ENCODE measurements at places on chromosomes 16 and 17. TPM values are rescaled to one million over a fixed set of nuclear protein-coding genes. Genes with fewer than 3 reads are reported as not detected.

The RCVRN gene
- total RNA-seq, result not detected

The SOX15 gene
- total RNA-seq, result 0.12 TPM

The ALOX15B gene
- total RNA-seq, result not detected

The RPTOR gene
- 26.5 TPM for total RNA-seq

The NDUFB10 gene
- 110 TPM for total RNA-seq

The CCT6B gene
- total RNA-seq, result 1.2 TPM

The TEKT3 gene
- 0.11 TPM for total RNA-seq

The FBXW10 gene
- 0.12 TPM for total RNA-seq

The CES4A gene
- 1.00 TPM for total RNA-seq

The PRSS22 gene
- total RNA-seq, result 0.12 TPM

The CHST5 gene
- total RNA-seq, result 0.11 TPM

The PPP1R27 gene
- total RNA-seq, result not detected

The CLDN9 gene
- total RNA-seq, result not detected

The GNG13 gene
- not detected for total RNA-seq

The PIK3R6 gene
- not detected for total RNA-seq

The KRTAP2-3 gene
- 1.00 TPM for total RNA-seq

The PIK3R5 gene
- total RNA-seq, result not detected

The WNT3 gene
- total RNA-seq, result 0.62 TPM

The NPIPB6 gene
- total RNA-seq, result 0.33 TPM

The PRSS21 gene
- total RNA-seq, result 3.4 TPM

The ESRP2 gene
- 0.12 TPM for total RNA-seq

The MOSMO gene
- 29.7 TPM for total RNA-seq

The PYCARD gene
- 57.3 TPM for total RNA-seq

The ABCA6 gene
- 7.9 TPM for total RNA-seq

The FBRS gene
- 16.8 TPM for total RNA-seq

The VAC14 gene
- 30.2 TPM for total RNA-seq

The TNFRSF13B gene
- not detected for total RNA-seq

The DBNDD1 gene
- total RNA-seq, result 1.4 TPM

The TBC1D3 gene
- total RNA-seq, result not detected

The LGALS9B gene
- total RNA-seq, result not detected

The CMTR2 gene
- 32.6 TPM for total RNA-seq
